ENCODE measurements at places on chromosomes 11 and 22. TPM values are rescaled to one million over a fixed set of nuclear protein-coding genes. Genes with fewer than 3 reads are reported as not detected.

The PVALB gene
- not detected for total RNA-seq

The CENPM gene
- 33.9 TPM for total RNA-seq

The GTSE1 gene
- 1.3 TPM for total RNA-seq

The RTL10 gene
- 18.8 TPM for total RNA-seq

The C11orf52 gene
- total RNA-seq = not detected

The MPZL2 gene
- total RNA-seq = 1.0 TPM

The CNGA4 gene
- total RNA-seq = 0.20 TPM

The SNU13 gene
- total RNA-seq = 159 TPM

The GAS2 gene
- 1.0 TPM for total RNA-seq

The DDIAS gene
- 2.2 TPM for total RNA-seq

The ASCL2 gene
- 0.20 TPM for total RNA-seq

The PGA5 gene
- total RNA-seq = not detected

The FEN1 gene
- total RNA-seq = 13.2 TPM

The OR5W2 gene
- not detected for total RNA-seq

The SLC3A2 gene
- 277 TPM for total RNA-seq

The CRYBB1 gene
- not detected for total RNA-seq

The ZMAT5 gene
- 18.6 TPM for total RNA-seq

The PISD gene
- 41.5 TPM for total RNA-seq
